ENCODE measurements at places on chromosomes 7 and 10. TPM values are rescaled to one million over a fixed set of nuclear protein-coding genes. Genes with fewer than 3 reads are reported as not detected.

HTR5A gene
- total RNA-seq = not detected

AOAH gene
- 7.7 TPM for total RNA-seq

MYH16 gene
- total RNA-seq = not detected

SPDYE11 gene
- not detected for total RNA-seq

PAX4 gene
- not detected for total RNA-seq

STAM gene
- total RNA-seq = 28.2 TPM

LAMB1 gene
- total RNA-seq = 563 TPM

PGAM2 gene
- total RNA-seq = not detected

NME8 gene
- total RNA-seq = not detected

NCF1 gene
- 3.5 TPM for total RNA-seq

CALD1 gene
- total RNA-seq = 320 TPM

TAS2R4 gene
- total RNA-seq = 3.6 TPM

DUSP5 gene
- 25.3 TPM for total RNA-seq

CYP26C1 gene
- not detected for total RNA-seq

SAMD9L gene
- total RNA-seq = 12.2 TPM

GSTO1 gene
- 83.1 TPM for total RNA-seq

IPMK gene
- total RNA-seq = 4.8 TPM

LRRD1 gene
- not detected for total RNA-seq

FBXO24 gene
- total RNA-seq = not detected

ACSL5 gene
- total RNA-seq = 13.8 TPM

SPDYE3 gene
- total RNA-seq = not detected

CYP3A4 gene
- total RNA-seq = 0.22 TPM

SYNPO2L gene
- total RNA-seq = not detected

CDH23 gene
- total RNA-seq = 15.5 TPM

PDCD11 gene
- total RNA-seq = 23.7 TPM

MMP21 gene
- 0.59 TPM for total RNA-seq

COL28A1 gene
- total RNA-seq = 142 TPM

AGBL3 gene
- 1.3 TPM for total RNA-seq

FKBP9 gene
- 285 TPM for total RNA-seq

EZH2 gene
- total RNA-seq = 4.2 TPM

HSPA14 gene
- total RNA-seq = 11.3 TPM

GALNT17 gene
- 97.9 TPM for total RNA-seq

SUN3 gene
- not detected for total RNA-seq

GPER1 gene
- 12.4 TPM for total RNA-seq

FANK1 gene
- 4.2 TPM for total RNA-seq

LBX1 gene
- not detected for total RNA-seq

CACNA2D1 gene
- total RNA-seq = 17.7 TPM

CFAP46 gene
- total RNA-seq = not detected

EVX1 gene
- not detected for total RNA-seq

ZC3HAV1L gene
- total RNA-seq = 40.9 TPM

GIMAP7 gene
- 23.4 TPM for total RNA-seq

TDRD1 gene
- not detected for total RNA-seq

CDK14 gene
- total RNA-seq = 36.3 TPM

TLX1 gene
- not detected for total RNA-seq

VIPR2 gene
- 3.0 TPM for total RNA-seq

ZEB1 gene
- total RNA-seq = 91.1 TPM

COBL gene
- 18.1 TPM for total RNA-seq

FRMPD2 gene
- not detected for total RNA-seq

SEMA4G gene
- total RNA-seq = 4.0 TPM

CLCN1 gene
- total RNA-seq = not detected

NAT16 gene
- total RNA-seq = not detected

ZNF22 gene
- total RNA-seq = 30.2 TPM

MYL10 gene
- total RNA-seq = not detected

BAMBI gene
- 13.5 TPM for total RNA-seq

GTF2IRD1 gene
- 35.7 TPM for total RNA-seq
